Left ventricle myocardium inferior (tissue), 1 donor: ENCODE measurements at places on chromosomes 4 and X. TPM values are rescaled to one million over a fixed set of nuclear protein-coding genes. Genes with fewer than 3 reads are reported as not detected.

DNA sequence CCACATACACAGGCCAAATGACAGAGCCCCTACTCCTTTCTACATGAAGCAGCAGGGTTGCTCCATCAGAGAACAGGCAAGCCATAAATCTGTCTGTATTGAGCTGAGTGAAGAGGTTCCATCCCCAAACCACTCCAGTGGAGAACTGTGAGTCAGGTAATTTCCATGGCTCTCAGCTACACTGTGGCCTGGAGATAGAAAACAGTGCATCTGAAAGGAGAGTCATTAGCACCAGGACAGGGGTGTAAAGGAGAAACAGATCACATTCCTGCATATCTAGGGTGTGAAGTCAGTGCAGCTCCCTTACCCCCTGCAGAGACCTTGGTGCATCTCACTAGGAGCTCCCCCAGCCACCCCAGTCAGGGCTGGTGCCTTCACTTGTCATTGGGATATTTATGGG is 314.7 kb downstream of the CHIC1 start:
- no peak for DNase-seq

DNA sequence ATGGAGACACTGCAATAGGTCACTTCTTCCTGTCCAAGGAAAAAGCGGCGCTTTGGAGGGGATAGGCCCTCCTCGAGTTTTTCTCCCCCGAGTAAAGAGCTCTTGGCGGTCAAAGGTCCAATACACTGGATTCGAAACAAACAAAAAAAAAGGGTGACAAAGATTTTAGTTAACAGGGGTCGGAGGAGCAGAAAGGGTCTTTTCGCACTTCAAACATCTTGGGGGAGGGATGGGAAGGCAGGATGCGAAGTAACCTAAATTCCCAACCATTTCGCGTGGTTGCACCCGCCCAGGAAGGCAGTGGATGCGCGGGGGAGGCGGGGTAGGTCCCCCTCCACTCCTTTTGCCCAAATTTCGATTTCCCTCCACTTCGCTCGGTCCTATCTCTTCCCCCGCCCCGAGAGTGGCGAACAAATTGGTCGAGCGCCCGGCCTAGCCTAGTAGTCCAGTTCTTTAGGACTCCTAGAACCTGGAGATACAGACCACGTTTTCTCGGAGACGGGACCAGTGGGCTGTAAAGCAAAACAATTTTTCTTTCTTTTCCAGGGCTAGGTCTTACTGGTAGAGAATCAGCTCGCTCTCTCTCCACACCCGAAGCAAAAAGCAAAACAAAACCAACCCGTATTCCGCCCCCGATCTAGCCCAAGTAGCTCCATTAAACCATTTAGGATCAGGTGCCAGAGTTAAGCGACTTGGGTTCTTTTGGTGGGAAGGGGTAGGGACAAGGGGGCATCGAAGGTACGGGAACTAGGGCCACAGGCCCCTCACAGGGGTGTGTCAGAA is 2.0 kb upstream of the STAG2 start:
- peak; percentile 50 for DNase-seq

DNA sequence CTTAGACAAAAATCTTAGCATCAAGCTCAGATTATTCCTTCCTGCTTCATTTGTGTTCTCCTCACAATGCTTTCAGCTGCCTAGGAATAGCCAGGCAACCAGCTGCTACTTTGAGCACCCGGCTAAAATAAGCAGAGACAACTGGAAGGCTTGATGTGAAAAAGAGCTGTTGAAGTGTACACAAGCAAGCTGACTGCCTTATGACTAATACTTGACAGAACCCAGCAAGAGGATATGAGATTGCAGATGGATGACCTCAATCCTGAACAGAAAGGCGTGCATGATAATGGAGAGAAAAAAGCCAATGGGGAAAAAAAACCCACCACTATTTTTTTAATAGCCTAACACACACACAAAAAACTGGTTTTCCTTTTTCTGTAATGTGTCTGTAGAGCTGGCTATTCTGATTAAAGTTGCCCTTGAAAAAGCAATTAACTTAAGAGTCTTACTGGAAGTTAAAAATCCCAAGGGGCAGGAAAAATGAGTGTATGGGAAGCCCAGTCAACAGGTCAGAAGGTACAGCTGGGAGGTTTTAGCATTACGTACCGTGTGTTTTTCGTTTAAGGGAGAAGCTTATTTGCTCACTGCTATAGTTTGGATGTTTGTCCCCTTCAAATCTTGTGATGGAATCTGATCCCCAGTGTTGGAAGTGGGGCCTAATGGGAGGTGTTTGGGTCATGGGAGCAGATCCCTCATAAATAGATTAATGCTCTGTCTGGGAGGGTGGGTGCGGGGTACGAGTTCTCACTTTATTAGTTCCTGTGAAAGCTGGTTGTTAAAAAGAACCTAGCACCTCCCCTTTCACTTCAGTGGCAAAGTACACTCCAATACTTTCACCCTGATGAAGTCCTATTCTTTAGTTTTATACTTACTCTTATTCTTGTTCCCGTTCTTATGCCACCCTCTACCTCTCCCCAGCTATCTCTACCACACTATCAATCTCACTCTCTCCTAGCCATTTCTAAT is 37.1 kb upstream of the HERC6 start:
- no peak for DNase-seq

- no peak for DNase-seq
Observed at GRCh38 chr4:57370691-57371090, 260.5 kb upstream of the IGFBP7 start.

DNA sequence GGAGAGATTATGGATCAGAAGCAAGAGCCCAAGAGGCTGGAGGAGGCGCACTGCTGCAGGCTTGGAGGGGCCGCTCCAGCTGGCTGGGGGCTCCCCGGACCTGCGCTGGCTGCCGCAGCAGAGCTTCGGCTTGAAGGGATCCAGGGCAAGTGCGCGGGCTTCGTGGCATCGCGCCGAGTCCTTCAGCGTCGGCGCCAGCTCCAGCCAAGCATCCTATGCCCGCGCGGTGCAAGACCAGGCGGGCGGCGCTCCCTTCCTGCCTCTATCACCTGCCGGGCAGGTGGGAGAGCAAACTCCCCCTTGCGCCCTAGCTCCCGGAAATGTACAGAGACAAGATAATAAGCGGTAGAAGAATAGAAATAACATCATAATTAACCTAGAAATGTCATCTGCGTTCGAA is 10.5 kb upstream of the UCP1 start:
- DNase-seq: no peak

Gene PCSK1N
- not detected for total RNA-seq

Gene SPANXA1
- not detected for total RNA-seq
